NCI-H748 treated with DMSO at 0.1 percent for 48 hours (cell line): ENCODE measurements at places on chromosomes 7 and 10.

DNA sequence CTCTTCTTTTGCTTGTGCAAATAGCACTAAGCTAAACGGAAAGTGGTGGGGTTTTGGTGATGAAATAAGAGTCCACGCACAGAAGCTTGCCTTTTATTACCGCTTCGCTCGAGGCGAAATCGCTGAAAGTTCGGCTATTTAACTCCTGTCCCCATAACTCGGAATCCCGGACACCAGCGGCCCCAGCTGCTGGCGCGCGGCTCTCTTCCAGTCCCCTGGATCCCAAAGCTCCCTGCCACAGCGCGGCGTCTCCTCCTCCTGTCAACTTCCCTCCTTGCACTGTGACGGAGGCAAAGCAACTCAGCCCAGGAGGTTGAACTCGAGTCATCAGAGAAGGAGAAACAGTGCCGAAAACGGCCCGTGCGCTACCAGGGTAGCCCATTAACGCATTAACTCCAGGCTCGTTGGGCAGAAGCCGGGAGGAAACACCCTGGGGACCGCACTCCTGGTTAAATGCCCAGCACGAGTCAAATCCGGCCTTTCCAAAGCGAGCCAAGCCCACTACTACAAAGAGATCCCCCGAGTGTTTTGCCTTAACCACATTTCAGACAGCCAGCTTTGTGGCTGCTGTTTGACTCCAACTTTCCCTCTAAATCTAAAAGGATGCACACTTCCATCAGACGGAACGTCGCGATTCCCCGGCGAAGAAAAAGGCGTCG lies 1.3 kb downstream of the SEMA3D start:
- peak; percentile 68 for DNase-seq

DNA sequence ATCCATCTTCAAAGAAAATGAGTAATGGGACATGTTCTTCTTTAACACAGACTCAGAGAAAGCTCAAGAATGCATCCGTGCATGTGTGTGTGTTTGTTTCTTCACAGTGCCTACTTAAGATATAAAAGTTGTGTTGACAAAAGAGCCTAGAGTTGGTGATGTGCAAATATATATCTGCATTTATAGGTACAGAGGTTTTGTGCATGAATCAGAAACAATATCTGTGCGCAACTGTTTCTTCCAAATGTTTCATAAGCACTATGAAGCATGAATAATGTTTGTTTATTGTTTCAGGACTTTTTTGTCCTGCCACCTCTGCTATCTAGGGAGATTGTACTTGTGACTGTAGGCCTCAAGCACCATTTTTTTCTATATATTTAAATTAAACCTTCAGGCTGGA lies 229.7 kb downstream of the CSTF2T start:
- no peak for DNase-seq

- DNase-seq, result peak; percentile 82
Measured at GRCh38 chr7:138837627-138838026, 39.6 kb upstream of the ATP6V0A4 start.

- no peak for DNase-seq
Measured at GRCh38 chr7:156401617-156402016, 239.0 kb upstream of the RNF32 start.

DNA sequence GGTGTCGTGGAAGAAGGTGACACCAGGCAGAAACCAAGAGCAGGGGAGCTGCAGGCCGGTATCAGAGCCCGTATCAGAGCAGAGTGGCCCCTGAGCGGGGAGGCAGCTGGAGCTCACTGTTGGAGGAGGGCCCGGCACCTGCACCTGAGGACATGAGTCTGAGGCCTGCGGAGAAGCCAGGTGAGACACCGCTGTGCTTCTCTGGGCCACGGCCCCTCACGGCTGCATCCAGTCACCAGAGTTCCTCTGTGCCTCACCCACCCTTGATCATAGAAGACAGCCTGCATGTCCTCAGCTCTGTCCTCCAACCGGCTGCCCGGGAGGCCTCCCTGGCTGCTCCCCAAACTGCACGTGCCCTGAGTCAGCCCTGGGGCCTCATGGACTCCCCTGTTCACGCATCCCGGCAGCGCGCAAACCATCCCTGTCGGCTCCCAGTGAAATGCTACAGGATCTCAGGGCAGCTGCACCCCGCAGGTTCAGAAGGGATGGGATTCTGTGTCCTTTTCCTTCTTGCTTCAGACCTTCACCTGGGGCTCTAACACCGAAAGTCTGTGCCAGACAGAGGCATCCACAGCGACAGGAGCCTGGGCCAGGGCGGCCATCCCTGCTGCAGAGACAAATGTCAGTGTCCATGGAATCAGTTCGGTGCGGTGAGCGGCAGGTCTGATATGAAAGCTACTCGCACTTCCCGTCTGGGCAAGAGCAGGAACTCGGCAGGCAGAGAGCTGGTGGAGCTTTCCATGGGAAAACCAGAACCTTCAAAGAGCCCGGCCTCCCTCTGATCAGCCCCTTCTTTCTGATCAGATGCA lies 111.9 kb upstream of the FAM20C start:
- no peak for DNase-seq

DNA sequence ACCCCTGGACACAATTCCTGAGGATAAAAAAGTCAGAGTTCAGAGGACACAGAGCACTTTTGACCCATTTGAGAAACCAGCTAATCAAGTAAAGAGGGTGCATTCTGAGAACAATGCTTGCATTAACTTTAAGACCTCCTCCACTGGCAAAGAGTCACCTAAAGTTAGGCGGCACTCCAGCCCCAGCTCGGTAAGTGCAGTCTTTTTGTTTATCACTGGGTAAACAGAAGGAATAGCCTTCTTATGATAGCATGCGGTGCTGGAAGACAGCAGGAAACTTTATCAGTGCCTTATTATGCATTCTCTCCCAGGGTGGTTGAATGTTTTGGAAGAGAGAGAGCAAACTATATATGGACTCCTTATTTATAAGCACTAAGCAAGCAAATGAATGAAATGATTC lies 130.5 kb downstream of the CDK14 start:
- no peak for DNase-seq

DNA sequence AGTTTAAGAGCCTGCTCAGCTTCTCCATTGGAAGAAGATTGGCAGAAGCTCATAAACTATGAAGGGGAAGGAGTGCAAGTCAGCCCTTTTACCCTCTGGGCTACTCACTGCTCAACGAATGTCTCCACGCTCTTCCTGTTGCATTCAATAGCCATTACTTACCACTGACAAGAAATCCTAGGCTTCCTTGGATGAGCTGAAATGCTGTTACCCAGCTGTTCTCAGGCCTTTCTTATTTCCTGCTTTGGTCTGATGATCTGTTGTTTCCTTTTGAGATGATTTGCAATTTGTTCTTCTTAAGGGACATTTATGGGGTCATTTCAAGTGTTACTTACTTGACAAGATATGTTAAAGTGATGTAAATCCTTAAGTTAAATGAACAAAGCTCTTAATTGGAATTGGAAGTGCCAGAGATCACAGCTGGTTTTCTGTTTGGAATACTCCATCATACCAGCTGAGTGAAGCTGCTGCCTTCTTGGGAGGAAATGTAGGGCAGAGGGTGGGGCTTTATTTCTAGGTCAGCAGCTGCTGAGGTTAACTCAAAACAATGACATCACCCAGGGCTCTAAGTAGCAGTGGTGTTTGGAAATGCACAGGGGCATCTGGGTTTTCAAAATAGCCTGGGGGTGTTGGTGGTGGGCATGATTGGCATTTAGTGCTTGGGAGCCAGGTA lies 170.0 kb downstream of the PRKCQ start:
- no peak for DNase-seq

- DNase-seq, result no peak
Measured at GRCh38 chr7:96311967-96312366, 9.9 kb downstream of the SLC25A13 start.

- DNase-seq, result no peak
Measured at GRCh38 chr10:25758511-25758910, 175.5 kb upstream of the MYO3A start.

- DNase-seq, result no peak
Measured at GRCh38 chr10:111148440-111148839, 71.6 kb downstream of the ADRA2A start.

- no peak for DNase-seq
Measured at GRCh38 chr7:123823898-123824753, 20.8 kb upstream of the HYAL4 start.

DNA sequence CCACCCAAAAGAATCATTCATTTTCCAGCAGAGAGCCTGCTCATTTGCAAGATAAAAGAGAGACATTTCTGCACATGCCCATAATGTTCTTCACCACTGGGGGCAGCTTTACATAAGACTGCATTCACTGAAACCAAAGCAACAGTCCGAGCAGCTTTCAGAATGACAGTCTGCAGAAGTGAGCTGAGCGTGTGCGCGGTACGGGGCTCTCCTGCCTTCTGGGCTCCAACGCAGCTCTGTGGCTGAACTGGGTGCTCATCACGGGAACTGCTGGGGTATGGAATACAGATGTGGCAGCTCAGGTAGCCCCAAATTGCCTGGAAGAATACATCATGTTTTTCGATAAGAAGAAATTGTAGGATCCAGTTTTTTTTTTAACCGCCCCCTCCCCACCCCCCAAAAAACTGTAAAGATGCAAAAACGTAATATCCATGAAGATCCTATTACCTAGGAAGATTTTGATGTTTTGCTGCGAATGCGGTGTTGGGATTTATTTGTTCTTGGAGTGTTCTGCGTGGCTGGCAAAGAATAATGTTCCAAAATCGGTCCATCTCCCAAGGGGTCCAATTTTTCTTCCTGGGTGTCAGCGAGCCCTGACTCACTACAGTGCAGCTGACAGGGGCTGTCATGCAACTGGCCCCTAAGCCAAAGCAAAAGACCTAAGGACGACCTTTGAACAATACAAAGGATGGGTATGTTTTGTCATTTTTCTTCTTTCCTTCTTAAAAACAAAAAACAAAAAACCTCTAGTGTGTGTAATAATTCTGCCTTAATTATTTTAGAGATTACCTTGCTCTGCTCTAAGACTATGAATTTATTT lies at the start of gene LRRTM3:
TSS of gene LRRTM3 (plus strand) at position 141 of the 820 bp plus-strand sequence.
- peak; percentile 29 for DNase-seq

DNA sequence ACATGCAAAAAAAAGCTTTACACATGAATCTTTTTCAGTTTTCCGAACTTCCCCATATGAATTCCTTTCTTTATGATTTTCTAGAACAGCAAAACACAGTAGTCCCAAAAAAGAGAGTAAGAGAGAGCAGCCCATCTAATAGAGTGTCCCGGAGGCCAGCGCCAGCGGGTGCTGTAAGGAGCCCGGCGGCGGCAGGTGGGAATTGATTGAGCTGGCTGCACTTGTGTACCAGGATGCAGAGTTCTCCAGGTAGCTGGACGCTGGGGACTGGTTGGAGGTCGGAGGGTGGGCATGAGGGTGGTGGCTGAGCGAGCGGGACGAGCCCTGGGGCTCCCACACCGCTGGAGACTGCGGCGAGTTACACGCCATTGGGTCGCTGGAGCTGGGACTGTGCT lies 4.0 kb downstream of the DLX5 start:
- no peak for DNase-seq

- no peak for DNase-seq
Measured at GRCh38 chr7:138127996-138128395, 51.7 kb downstream of the AKR1D1 start.

GRCh38 chr10:44956717-44957706 lies 2.6 kb upstream of the RASSF4 start:
- no peak for DNase-seq

- DNase-seq, result peak; percentile 3
Measured at GRCh38 chr10:18436902-18437301, 214.5 kb downstream of the NSUN6 start.

GRCh38 chr10:46226900-46227558 lies 59.8 kb upstream of the ANTXRL start:
- no peak for DNase-seq

DNA sequence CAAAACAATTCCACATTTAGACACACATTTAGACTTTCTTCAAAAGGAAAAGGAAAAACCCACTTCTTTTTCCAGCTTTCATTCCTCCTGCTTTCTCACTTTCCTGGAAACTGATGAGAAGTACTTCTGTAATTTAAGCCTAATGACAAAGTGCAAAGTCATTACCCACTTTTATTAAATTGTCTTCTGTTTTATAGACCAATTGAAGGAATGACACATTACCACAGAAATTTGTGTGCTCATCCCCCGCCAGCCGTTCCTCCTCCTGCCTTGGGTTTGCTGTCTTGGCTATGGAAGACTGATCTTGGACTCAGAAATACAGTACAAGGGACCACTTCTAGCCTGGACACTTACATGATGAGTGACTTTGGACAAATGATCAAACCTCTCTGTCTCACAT lies 717.8 kb downstream of the SORCS3 start:
- DNase-seq, result no peak

DNA sequence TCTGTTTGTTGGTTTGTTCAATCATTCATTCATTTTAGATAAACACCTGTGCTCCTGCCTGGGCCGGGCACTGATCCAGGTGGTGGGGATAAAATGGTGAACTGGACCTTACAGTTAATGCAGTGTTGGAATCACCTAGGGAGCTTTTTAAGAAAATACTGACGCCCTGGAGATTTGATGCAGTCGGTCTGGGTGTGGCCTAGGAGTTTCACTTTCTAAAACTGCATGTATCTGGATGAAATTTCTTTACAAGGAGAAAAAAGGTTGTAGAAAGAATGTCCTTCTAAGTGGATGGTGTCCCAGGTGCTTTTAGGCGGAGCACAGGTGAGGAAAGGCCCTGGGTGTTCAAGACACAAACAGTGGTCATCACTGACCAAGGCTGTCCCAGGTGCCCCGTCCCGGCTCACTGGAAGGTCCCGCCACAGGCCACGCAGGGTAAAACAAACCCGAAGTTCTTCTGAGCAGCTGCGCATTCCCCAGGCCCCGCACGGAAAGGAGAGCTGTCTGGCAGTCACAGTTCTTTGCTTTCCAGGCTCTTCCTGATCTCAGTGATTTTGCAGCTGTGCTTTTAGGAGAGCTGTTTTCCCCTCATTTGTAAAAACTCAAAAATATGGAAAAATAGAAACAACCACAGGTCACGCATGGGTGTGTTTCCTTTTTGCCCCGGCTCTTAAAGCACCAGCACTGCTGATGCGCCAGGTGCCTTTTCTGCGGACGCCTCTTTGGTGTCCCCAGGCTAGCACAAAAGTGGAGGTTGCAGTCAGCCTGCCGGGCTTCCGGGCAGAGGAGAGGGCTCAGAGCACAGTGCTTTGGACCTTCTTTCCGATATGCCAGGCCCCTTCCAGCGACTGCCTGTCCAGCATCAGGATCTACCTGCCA lies 161.9 kb downstream of the GRK5 start:
- no peak for DNase-seq

DNA sequence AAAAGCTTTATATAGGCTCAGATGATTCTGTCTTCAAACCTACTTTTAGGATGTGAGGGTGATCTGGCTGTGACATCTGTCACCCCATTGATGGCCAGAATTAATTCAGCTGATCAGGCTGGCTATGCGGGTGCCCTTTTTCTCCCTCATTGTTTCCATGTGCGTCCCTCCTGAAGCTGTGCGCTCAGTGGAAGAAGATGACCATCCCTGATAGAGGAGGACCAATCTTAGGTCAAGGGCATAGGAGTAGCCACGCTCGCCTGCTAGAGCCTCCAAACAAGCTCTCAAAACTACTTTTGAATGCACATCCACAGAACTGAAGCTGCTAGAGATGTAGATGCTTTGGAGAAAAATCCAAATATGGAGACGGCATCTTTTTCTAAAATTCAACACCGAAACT lies 48.7 kb downstream of the MYPN start:
- DNase-seq, result no peak

DNA sequence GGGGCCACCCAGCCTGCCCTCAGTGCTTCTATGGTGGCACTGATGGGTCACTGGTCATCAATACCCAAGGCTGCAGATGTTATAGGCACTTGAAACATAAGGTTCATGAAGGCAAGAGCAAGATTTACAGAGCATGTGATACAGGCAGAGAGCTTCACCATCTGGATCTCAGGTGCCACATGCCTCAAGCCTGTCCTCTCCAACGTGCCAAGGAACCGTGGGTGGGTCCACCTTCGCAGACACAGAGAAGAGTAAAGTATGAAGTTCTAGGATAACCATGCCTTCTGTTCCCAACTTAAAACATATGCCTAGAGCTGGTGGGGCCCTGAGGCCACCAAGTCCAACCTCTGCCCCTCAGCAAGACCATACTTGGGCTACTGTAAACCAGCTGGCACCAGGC lies 26.7 kb upstream of the CDH23 start:
- no peak for DNase-seq
